Esophagus (tissue), 2 donors: ENCODE measurements at places on chromosomes 3 and 15. TPM values are rescaled to one million over a fixed set of nuclear protein-coding genes. Genes with fewer than 3 reads are reported as not detected.

The TTLL13 gene
- 0.07 TPM for polyA plus RNA-seq

The SOX14 gene
- not detected for polyA plus RNA-seq

The SLC24A5 gene
- not detected for polyA plus RNA-seq

The GHSR gene
- not detected for polyA plus RNA-seq

The CCDC71 gene
- 10.1 TPM for polyA plus RNA-seq

The GCSAM gene
- polyA plus RNA-seq, result 0.66 TPM

The KCNAB1 gene
- polyA plus RNA-seq, result 1.3 TPM

The FOXB1 gene
- polyA plus RNA-seq, result not detected

The CCDC9B gene
- polyA plus RNA-seq, result 58.1 TPM

The ECE2 gene
- polyA plus RNA-seq, result not detected

The AGTR1 gene
- 0.85 TPM for polyA plus RNA-seq

The ETV5 gene
- polyA plus RNA-seq, result 2.0 TPM

The SPINT1 gene
- 191 TPM for polyA plus RNA-seq

The ZCWPW2 gene
- 0.28 TPM for polyA plus RNA-seq

The TNK2 gene
- 87.5 TPM for polyA plus RNA-seq

The CCR8 gene
- polyA plus RNA-seq, result 0.06 TPM

The VEPH1 gene
- polyA plus RNA-seq, result 0.07 TPM

The BLM gene
- 3.6 TPM for polyA plus RNA-seq

The FAM174B gene
- 3.7 TPM for polyA plus RNA-seq

The UQCC5 gene
- 37.7 TPM for polyA plus RNA-seq

The UBE2E2 gene
- polyA plus RNA-seq, result 21.0 TPM

The LRRIQ4 gene
- polyA plus RNA-seq, result not detected

The EIF2A gene
- polyA plus RNA-seq, result 63.7 TPM

The PRRT3 gene
- polyA plus RNA-seq, result 1.0 TPM

The NT5DC2 gene
- 93.7 TPM for polyA plus RNA-seq

The RPL4 gene
- polyA plus RNA-seq, result 3,299 TPM

The COLQ gene
- polyA plus RNA-seq, result 0.65 TPM

The CHRM5 gene
- not detected for polyA plus RNA-seq

The MUSTN1 gene
- 13.1 TPM for polyA plus RNA-seq

The C3orf85 gene
- not detected for polyA plus RNA-seq

The LRRC3B gene
- polyA plus RNA-seq, result 0.02 TPM

The TMEM45A gene
- 9.0 TPM for polyA plus RNA-seq

The CASR gene
- not detected for polyA plus RNA-seq

The OPA1 gene
- polyA plus RNA-seq, result 9.2 TPM

The GNAT1 gene
- 0.02 TPM for polyA plus RNA-seq

The FILIP1L gene
- 6.9 TPM for polyA plus RNA-seq

The EXOG gene
- polyA plus RNA-seq, result 2.4 TPM
